ENCODE measurements at places on chromosomes 4 and X. TPM values are rescaled to one million over a fixed set of nuclear protein-coding genes. Genes with fewer than 3 reads are reported as not detected.

DNA sequence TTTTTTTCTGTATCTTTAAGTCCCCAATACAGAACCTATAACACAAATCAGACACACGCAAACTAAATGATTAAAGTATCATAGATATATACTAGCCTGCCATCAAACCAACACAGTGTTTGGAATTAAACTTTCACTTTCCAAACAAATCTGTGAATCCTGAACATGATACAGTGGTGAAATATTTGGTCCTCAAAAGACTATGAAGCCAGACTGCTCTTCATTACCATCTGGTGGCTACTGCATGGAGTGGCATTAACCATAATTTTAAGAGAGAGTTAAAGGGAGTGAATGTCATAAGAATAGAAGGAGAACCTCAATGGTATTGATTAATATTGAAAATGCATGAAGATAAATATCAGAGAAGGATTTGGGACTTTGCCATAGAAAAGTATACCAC is 9.2 kb upstream of the GABRA4 start:
- no peaks in the 10 kb centered on the region for H3K27me3 ChIP-seq
- H3K4me1 ChIP-seq: no peaks in the 10 kb centered on the region
- H3K27ac ChIP-seq: no peak overlapping the region
- no peaks in the 10 kb centered on the region for H3K36me3 ChIP-seq

DNA sequence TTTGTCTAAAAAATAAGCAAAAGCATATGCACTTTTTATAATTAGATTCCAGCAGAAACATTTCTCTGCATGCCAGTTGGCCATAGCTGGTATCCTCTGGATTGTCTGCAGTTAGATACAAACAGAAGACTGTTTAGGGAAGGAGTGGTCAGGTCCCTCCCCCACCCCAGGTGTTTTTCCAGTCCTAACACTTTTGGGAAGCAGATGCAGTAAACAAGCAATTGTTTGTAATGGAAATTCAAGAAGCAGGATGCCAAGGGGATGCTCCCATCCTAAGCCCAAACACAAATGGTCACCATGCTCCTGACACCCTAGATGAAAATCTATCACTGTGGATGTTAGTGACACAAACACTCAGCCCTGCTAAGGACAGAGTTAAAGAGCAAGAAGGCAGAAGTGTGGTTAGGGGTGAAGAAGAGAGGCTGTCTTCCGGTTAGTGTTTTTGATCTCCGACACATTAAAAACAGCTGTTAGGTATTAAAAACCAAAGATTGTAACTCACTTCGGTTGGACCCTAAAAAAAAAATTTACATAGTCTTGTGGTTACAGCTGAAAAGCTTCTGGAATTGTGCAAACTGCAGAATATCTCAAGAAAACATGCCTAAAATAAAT is 7.9 kb downstream of the LEF1 start:
- no peak for DNase-seq
- no peaks in the 10 kb centered on the region for H3K4me1 ChIP-seq
- H3K36me3 ChIP-seq: no peaks in the 10 kb centered on the region
- no peak overlapping the region for H3K4me3 ChIP-seq
- H3K27me3 ChIP-seq: peaks cover 2% of the 10 kb centered on the region

GRCh38 chr4:152696764-152697261 is 17.0 kb upstream of the TMEM154 start:
- no peaks in the 10 kb centered on the region for H3K27me3 ChIP-seq
- H3K36me3 ChIP-seq: no peaks in the 10 kb centered on the region
- no peak for DNase-seq
- H3K27ac ChIP-seq: no peak overlapping the region
- H3K4me1 ChIP-seq: no peaks in the 10 kb centered on the region

Gene GPR34
- 22.7 TPM for total RNA-seq

Gene RNF212
- 1.3 TPM for total RNA-seq

Gene ARR3
- total RNA-seq: not detected

All from aorta (tissue), 5 donors.